CD4-positive, alpha-beta T cell treated with Interleukin-17A for 1 hour (primary cell): ENCODE measurements at places on chromosomes 4 and X.

GRCh38 chrX:123153846-123154335, 30.2 kb upstream of the GRIA3 start:
- no peak for DNase-seq

GRCh38 chr4:98522062-98522461, 136.3 kb downstream of the TSPAN5 start:
- DNase-seq = no peak

GRCh38 chr4:8221476-8221875, 22.4 kb downstream of the SH3TC1 start:
- peak; percentile 54 for DNase-seq

DNA sequence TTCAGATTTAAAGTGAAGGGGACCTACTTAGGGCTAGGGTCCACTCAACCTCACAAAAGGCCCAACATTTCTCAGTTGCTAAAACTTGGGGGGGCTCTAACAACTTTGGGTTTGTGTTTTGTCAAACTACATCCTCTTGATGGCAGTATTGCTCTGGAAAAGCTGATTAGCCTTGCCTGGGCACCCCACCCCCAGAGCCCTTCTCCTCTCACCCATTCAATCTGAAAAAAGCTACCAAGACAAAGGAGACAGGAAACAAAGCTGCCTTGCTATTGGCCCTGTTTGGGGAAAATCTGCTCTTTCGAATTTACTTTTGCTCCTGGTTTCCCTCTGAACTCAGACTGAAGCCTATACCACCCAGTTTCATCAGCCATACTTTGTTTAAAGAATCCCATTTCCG, 195.2 kb upstream of the STK26 start:
- peak; percentile 62 for DNase-seq

DNA sequence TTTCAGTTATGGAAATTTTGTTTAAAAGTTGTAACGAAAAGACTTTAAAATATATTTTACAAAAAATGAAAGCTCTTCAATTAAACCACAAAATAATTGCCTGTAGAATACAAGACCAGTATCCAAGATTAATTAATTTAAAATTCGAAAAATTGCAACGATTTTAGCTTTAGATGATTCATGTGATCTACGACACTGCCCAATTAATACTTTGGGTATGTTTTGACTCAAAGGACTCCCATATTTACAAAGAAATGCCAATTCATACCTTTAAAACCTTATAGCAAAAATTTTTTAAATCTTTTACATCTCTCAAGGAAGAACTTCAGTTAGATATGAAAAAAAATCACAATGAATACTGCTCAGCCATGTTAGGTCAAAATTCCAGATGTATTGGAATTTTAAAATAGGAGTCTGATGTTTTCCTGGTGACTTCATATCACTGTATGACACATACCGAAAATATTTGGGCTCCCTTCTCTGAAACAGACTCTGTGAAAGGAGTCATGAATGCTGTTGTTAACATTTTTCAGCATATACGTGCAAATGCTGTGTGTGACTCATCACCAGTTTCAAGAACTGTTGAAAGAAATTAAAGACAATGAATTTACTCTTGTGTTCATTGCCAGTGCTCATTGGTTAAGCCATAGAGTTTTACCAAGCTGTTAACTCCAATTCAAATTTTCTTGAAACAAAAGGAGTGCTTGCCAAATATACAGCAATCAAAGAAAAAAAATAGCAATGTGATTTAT, 13.8 kb upstream of the SMS start:
- DNase-seq = no peak

GRCh38 chrX:70030301-70030767, 19.4 kb downstream of the AWAT2 start:
- DNase-seq = peak; percentile 57

GRCh38 chrX:69318651-69319340, 153.5 kb upstream of the PJA1 start:
- no peak for DNase-seq

DNA sequence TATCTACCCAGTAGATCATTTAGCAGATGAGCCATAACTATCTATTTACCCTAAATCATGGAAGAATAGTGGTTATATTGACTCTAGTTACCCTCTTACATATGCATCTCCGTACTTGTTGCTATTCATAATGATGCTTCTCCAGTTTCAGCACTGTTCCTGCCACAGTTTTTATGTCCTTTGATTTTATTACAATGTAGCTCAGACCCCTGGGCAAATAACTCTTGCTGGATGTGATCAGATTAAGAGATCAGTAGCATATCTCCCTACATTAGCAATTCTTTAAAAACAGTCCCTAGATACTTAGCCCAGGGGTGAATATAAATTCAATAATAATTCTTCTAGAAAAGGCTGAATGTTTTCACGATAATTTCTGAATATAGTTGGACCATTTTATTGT, 696.5 kb downstream of the ADGRL3 start:
- DNase-seq = no peak

- no peak for DNase-seq
These were observed 357.2 kb upstream of the GATB start for GRCh38 chr4:152117933-152118507.

DNA sequence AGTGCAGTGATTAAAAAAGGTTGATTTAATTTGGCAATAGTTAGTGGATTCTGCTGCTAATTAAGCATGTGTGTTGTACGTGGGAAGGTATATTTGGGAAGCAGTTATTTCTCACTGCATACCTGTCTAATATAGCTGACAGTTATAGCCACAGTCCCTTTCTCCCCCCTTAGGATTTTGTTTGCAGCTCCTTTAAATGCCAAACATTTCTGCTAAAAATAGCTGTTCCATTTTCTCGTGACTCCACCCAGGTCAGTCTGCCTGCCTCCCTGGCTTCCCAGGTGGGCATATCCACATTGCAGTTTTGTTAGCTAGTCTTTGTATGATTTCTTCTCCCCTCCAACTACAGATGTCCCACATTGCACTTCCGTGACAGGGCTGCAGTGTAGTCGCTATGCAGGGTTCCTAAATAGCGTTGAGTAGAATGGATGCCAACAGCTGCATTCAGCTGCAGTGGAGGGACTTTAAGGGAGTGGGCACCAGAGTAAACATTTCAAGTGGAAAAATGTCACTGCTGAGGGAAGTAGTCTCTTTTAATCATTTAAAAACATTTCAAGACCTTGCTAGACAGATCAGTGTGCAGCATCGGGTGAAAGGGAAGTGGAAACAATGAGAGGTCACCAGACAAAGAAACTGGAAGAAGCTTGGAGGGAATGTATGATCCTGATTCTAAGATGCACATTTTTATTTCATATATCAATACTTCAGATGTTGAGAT, 326.3 kb downstream of the RAPGEF2 start:
- DNase-seq = no peak

DNA sequence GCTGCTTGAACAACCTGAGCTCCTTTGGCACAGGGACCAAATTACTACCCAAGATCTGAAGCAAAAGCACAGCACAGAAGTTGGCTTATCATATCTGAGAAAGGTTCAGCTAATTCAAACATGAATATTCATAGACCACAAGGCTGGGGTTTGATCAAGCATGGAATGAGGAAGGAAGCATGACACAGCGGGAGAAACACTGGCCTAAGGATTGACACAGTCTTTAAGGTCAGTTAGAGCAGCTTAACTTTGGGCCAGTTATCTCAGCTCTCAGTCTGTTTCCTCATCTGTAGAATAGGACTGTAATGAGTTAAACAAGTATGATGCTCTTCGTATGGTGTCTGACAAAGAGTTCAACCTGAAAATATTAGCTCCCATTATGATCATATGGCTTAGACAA, 88.5 kb upstream of the CBR4 start:
- no peak for DNase-seq

DNA sequence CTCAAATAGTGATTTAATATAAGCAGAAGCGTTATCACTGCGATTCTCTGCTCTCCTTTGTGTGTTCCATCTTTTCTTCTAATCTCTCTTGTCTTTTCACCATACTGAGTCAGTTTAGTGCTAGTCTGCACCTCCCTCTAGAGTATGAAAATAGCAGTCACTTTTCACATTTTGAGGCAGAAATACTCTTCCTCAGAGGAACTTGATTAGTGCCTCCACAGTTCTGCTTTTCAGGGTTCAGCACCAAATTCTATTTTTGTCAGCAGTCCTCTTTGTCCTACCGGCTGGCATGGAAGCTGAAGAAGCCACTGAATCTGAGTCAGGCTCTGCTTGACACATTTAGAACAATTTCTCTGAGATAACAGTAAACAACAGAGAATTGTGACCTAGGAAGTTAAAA, 49.7 kb upstream of the ANKRD17 start:
- DNase-seq = no peak

DNA sequence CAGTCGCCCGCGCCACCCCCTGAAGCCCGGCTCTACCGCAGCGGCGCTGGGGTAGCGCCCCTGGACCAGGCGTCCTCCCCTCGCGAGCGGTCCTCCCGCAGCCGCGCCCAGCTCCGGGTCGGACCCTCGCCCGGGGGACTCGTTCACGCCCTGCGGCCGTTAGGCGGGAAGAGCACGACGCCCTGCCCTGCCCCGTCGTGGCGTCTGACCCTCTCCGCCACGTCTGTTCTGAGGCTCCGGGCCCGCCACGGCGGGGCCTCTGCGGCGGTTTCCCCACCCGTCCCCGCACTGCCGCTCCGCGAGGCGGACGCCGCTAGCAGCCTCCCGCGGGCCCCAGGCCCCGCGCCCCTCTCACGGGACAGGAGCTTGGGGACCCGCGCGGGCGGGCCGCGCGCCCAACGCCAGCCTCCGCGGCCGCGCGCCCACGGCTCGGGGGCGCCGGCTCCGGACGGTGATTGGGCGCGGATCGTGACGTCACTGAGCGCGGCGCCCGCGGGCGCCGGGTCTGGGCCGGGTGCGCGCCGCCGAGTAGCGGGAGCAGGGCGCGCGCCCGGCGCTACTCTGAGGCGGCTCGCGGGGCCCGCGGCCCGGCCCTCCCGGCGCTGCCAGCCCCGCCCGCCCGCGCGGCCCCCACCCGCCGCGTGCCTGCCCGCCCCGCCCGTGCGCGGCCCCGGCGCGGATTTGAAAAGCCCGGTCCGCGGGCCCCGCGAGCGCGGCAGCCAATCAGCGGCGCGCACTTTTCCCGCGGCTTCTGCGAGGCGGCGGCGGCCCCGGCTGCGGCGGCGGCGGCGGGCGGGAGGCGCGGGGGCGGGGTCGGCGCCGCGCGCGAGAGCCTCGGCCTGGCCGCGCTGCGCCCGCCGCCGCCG, at the start of gene NSD2:
TSS of gene NSD2 (plus strand) at position 816 of the 866 bp plus-strand sequence. CDS start 29,262 bp downstream, outside the sequence.
- DNase-seq = peak; percentile 92

DNA sequence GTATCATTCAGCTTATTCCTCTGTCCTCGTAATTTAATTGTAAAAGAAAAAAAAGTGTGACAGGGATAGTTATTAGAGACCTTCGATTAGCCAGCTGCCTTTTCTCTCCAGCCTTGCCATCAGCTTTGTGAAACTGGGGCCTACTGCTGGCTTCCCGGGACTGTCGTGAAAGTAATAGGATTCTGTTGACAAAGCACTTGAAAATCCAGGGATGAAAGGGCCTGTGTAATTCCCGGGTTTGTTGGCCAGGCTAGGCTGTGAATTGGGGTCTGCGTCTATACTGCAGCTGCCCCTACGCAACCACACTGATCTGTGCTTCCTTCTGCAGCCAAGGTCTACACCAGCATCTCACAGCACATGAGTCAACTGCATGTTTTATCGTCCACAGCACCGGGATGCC, 120.4 kb upstream of the SCML1 start:
- no peak for DNase-seq

- no peak for DNase-seq
These were observed 6.3 kb downstream of the MEPE start for GRCh38 chr4:87838890-87839591.

- DNase-seq = no peak
These were observed 34.7 kb downstream of the ERVMER34-1 start for GRCh38 chr4:52716364-52717151.

GRCh38 chr4:576991-577498, 950 bp upstream of the TMEM271 start:
- DNase-seq = no peak

DNA sequence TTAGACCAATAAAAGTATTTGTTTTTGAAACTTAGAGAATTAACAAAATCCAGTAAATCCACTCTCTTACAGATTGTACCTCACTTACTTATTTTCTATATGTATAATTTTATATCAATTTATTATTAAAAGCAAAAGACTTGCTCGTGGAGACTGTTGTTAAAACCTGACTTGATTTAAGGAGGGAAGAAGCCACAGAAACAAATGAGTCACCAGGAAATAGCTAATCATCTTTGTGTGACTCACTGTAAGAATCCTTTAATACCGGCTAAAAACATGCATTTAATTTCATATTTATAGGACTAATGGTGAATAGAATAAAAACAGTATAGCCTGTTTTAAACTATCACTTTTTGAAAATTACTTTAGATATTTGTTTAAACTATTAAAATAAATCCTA, 29.9 kb upstream of the UBE2NL start:
- DNase-seq = no peak

GRCh38 chrX:25034889-25035288, 19.1 kb upstream of the ARX start:
- DNase-seq = no peak

DNA sequence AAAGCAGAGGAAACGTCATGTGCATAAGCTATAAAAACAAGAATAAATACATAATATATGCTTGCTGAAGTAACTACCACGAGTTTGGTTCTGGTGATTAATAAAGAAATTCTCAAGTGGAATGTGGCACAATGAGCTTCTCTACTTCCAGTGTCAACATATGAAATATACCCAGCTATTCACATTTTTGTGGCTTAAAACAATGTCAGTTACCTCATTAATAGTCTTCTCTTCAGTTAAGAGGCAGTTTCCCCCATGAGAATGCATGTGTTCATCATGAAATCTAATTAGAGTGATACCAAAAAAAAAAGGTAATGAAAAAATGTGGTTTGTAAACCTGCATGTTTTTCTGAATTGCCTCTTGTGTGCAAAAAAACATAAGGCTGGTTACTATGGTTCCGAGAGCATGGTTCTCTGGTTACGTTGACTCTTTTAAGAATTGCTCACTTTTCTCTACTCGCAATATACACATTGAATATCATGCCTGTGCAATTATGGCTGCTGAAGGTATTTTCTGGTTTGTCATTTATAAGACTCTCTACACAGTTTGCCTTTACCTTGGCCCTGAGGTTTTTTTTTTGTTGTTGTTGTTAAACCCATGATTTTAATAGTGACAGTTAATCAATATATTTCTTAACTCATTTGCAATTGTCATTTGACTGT, 108.2 kb downstream of the PCDH7 start:
- DNase-seq = no peak

- DNase-seq = no peak
These were observed 110.2 kb upstream of the WDR1 start for GRCh38 chr4:10226756-10227155.

GRCh38 chrX:150899191-150899757, 806 bp upstream of the CD99L2 start:
- DNase-seq = peak; percentile 27

GRCh38 chrX:24333371-24333770, 19.5 kb upstream of the SUPT20HL2 start:
- DNase-seq = no peak

- no peak for DNase-seq
These were observed 59.2 kb downstream of the SHROOM3 start for GRCh38 chr4:76494243-76494642.

- no peak for DNase-seq
These were observed 49.6 kb downstream of the TAPT1 start for GRCh38 chr4:16176621-16177020.

- DNase-seq = no peak
These were observed 4.7 kb downstream of the PDE6B start for GRCh38 chr4:629915-630641.

- DNase-seq = no peak
These were observed 143.3 kb downstream of the BANK1 start for GRCh38 chr4:101933855-101934254.
